ENCODE measurements at places on chromosomes 12 and 14.
A peak's percentile ranks its signal among the peaks of the same experiment; 100 is the strongest.

GRCh38 chr12:108253540-108253939, 85.6 kb downstream of the CMKLR1 start:
- DNase-seq, result no peak

GRCh38 chr12:104709692-104710435, 248.2 kb downstream of the SLC41A2 start:
- no peak for DNase-seq

GRCh38 chr12:69274861-69275260, 35.5 kb downstream of the CPSF6 start:
- no peak for DNase-seq

DNA sequence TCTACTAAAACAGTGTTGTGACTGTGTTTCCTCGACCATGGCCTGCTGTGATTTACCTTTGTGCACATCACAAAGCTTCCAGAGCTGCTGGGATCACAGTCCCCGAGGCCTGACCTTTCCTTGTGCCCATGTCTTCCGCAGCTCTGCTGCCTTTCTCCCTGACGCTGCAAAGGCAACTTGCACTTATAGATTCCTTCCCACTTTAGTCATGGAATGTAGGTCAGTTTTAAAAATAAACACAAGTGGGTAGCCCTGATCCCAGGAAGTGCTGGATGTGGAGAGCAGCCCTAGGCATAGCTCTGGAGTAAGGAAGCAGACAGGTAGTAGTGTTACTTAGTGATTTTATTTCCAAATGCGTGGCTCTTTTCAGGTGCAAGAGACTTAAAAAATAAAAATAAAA, 825.7 kb downstream of the AACS start:
- no peak for DNase-seq

- DNase-seq, result no peak
Measured at GRCh38 chr12:52279422-52280318, 5.2 kb downstream of the KRT86 start.

- DNase-seq, result no peak
Measured at GRCh38 chr14:33019346-33019745, 80.7 kb downstream of the NPAS3 start.

GRCh38 chr14:99511421-99512109, 30.4 kb downstream of the CCNK start:
- DNase-seq, result no peak

DNA sequence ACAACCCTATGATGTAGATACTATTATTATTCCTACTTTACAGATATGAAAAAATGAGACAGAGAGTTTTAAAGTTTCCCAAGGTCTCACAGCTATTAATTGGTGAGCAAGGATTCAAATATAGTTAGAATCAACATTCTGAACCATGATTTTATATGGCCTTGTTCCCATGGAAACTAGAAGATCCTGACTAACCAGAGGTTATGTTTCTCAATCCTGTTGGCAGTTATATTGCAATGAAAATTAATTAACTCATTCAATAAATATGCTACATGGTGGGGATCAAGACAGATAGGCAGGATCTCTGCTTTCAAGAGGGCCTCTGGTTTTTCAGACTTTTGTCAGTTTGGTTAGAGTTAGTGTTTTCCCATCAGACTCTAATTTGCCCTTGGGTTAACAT, 9.3 kb upstream of the FUT8 start:
- DNase-seq, result no peak

- no peak for DNase-seq
Measured at GRCh38 chr14:100696590-100696989, 30.1 kb upstream of the DLK1 start.

DNA sequence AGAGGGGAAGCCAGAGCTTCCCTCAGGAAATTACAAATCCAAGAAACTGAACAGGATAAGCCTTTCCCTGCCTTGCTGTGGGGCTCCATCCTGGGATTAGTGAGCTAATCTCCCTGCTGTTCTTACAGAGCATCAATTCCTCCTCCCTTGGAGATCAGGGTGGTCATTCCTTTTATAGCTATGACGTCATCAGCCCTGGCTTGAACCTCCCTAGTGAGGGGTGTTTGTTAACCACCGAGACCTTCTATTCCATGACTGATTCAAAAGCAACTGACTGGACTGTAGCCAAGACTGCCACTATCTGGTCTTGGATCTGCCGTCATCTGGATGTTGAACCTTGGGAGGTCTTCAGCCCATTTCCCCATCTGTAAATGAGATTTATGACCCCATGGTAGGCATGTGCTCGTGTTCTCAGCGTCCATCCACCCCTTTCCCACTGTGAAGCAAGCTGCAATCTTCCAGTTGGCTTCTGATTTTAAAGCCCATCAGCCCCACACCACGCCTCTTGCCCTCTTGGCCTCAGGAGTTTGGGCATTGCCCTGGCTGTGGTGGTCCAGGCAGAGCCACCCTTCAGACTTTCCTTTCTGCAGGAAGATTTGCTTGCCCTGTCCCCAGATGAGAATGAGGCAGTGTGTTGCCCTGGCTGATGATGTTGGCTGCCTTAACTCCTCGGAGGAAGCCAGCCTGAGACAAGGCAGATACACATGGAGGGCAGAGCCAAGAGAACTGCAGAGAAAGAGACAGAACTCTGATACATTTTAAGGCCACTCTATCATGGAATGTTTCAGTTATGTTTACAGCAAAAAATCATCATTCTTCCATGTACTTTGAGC, 59.6 kb upstream of the ACTN1 start:
- peak; percentile 34 for DNase-seq

GRCh38 chr14:84976805-84977204, 553.1 kb upstream of the FLRT2 start:
- no peak for DNase-seq

DNA sequence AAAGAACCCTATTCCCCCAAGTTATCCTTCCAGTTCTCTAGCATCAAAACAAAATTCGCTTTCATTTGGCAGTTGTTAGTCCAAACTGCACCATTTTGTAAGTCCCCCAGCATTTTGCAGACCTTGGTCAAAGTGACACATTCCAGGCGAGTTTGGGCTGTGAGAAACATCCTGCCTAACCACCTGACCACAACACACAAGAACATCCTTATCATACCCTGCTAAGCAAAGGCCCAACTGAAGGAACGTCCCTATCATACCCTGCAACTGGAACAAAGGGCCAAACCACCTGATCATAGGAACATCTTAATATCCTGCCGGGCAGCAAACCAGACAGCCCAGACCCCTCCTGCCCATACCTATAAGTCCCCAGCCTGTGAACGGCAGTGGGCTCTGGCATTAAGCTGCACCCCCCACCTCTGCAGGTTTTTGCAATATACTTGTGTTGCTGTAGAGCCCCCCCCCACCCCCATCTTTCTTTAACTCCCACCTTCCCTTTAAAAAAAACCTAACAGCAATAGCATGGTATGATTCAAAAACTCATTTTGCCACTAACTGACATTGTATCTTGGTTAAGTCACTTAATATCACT, 2.7 kb downstream of the PCNX4 start:
- no peak for DNase-seq

- DNase-seq, result no peak
Measured at GRCh38 chr12:63836936-63837335, 7.6 kb upstream of the SRGAP1 start.

DNA sequence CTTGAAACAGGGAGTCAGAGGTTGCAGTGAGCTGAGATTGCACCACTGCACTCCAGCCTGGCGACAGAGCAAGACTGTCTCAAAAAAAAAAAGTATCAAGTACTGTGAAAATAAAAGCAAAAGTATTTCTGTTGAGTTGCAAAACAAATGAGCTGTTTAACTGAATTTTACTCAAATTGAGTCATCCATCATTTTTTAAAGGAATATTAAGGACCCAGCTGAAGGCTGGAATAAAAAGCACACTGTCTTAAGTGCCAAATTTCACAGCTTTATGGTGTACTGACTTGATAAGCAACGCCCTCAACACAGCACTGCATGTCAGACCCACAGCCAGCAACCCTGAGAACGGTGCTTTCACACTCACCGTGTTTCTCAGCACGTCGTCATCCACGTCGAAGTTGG, 57.9 kb downstream of the AMN start:
- DNase-seq, result no peak

DNA sequence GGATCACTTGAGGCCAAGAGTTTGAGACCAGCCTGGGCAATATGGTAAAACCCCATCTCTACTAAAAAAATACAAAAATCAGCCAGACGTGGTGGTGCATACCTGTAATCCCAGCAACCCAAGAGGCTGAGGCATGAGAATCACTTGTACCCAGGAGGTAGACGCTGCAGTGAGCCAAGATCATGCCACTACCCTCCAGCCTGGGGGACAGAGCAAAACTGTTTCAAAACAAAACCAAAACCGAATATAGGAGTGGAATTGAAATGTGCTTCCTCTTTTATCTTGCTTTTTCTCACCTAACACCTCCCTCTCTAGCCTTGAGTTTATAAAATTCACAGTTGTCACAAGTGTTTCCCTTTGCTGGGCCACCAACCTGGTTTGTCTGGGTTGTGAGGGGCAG, 181.9 kb downstream of the PAH start:
- no peak for DNase-seq

DNA sequence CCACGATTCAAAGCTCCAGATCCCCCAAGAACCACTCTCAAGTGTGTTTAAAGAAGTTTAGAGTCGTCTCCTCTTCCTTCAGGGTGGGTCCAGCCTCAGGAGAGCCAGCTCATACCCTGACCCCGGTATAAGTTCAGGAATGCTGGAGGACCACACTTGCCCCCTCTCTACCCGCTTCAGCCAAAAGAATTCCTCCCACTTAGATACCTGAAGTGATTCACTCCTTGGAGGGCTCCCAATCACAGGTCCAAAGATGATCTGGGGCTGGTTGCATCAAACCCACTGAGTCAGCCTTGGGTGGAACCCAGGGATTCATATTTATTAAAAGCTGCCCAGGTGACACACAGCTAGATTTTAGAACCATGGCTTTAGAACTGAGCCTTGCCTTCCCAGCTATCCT, 133.5 kb upstream of the PARP11 start:
- no peak for DNase-seq

GRCh38 chr12:79098530-79098929, 234.0 kb downstream of the SYT1 start:
- DNase-seq, result no peak

DNA sequence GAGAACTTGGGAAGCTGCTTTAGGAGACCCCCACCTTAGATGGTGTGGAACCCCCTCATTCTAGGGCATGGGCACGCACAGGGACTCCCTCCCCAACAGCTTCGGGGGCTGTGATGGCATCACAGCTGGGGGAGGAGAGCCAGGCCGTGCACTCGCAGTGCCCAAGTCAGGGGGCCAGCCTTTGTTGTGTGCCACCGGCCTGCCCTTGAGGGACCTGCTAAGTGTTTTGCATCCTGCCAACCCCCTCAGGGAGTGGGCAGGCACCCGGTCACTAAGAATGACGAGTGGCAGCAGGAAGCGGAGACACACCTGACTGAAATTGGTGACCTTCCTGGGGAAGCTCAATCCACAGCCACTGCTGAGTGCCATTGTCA, 334.9 kb upstream of the SFSWAP start:
- DNase-seq, result no peak

DNA sequence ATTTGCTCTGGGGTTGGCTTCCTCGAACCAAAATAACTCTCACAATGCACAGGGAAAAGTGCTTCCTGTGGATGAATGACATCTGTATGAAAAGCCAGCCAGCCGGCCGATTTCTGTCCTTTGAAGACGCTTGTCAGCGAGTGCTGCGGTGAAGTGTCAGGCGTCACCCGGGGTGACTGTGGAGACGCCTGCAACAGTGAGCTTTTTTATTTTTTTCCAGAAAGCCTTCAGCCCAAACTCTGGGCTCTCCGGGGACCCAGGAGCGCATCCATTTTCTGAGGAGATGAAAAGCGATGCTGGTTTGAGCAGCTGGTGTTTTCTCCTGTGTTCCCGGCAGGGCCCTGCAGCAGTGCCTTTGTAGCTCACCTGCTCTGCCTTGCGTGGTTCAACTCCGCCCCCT, 147.9 kb upstream of the MYL2 start:
- DNase-seq, result no peak

DNA sequence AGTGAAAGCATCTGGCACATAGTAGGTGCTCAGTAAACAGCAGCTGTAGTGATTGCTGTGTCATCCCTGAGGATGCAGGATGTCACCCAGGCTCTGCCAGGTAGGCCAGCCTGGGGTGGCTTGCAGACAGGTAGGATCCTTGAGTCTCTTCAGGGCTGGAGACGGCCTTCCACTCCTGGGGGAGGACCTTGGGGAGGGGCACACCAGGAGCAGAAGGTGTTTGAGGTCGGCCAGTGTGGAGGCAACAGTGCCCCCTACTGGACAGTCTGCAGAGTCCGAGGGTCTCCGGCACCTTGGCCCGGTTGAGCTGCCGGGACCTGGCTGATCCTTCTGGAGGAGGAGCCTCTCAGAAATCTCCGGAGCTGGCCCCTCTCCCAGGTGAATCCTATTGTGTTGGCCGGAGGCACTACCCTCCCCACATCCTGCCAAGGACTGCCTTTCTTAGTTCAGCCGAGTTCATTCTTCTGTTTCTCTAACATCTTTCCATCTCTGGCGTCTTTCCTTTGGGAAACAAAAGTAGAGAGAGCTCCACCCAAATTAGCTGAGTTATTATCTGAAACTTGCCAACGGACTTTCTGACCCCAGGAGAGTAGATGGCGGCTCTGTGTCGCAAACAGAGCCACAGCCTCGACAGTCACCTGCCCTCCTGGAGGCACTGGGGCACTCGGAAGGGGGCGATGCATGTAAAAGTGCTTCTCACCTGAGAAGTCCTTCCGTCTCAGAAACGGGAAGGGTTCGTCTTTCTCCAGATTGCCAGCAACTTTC, 41.8 kb upstream of the CLMN start:
- peak; percentile 70 for DNase-seq
